Activated T-cell treated with anti-CD3 and anti-CD28 coated beads, Interleukin-2, amount 50 U/mL, for 72 hours (primary cell): ENCODE measurements at places on chromosomes 4 and X.
A peak's percentile ranks its signal among the peaks of the same experiment; 100 is the strongest.

GRCh38 chr4:82398263-82398662, 24.5 kb upstream of the HNRNPD start:
- DNase-seq, result no peak

DNA sequence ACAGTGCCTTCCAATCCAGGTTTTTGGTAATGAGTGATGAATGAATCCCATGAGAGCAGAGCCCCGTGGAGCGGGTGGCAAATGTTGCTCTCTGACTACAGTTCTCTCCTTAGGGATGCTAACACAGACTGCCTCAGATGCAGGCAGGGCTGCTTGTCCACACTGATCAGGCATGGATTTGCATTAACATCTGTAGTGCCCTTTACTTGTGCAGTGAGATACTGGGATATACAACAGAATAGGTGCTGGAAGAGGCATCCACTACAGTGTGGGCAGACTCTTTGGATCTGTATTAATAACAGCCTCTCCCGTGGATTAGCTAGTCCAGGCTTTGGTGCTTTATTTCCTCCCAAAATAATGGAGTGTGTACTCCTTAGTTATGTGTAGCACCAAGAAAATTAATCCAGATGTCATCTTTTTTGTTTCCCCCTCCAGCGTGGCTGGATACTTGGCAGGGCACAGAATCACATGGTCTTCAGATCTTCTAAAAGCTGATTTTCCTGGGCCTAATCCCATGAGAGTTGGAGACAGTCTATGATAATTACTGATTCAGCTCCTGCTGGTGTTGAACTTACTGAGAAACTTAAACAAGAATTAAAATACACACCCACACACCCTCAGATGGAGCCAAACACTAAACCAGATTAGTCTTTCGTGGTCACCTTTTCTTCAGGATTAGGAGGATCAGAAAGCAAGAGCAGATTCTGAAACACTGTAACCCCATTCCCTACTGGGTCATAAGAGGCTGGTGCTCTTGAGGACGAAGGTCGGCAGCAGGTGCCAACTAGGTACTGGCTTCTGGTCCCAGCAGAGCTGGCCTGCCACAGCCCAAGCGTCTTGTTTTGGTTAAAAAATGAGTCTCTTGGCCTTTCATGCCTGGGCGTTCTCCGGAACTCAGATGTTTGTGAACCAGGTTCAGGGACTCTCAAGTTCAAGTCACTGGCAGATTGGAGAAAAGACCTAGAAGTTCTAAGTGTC, 23.1 kb upstream of the NAP1L5 start:
- no peak for DNase-seq

DNA sequence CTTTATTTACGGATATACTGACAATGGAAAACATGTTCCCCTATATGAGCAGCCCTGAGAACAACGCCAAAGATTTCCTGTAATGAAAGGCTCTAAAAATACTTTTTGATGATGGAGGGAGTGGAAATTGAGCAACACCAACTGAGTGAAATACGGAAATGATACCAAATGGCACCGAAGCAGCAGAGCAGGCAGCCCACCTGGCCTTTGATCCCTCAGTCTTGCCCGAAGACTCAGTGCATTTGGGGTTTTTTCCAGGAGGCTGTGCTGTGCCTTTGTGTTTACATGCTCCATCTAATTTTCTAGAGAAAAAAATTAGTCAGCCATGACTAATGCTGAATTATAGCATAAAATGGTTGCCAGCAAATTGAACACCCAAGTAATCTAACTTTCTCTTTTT, 169.9 kb upstream of the RBPJ start:
- DNase-seq, result peak; percentile 55

DNA sequence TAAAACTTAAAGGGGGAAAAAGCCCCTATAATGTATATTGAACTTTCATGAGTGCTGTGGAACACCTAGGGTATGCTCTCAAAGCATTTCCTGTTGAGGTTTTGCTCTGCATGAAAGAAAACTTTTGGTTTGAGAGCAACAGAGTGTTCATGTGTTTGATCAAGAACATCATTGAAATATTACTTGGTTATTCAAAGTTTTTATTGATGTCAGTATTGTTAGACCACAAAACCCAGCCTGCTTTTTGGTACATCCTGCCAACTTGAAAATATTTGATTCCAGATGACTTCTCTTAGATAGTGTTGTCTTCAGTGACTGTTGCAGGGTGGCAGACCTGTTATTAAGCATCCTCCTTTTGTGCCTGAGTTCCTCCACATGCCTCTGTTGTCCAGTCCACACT, 68.0 kb downstream of the N4BP2 start:
- no peak for DNase-seq

- no peak for DNase-seq
These were observed 27.5 kb downstream of the SETD7 start for GRCh38 chr4:139528377-139529005.

- DNase-seq, result no peak
These were observed 1141.1 kb downstream of the STIM2 start for GRCh38 chr4:28001698-28002097.

- no peak for DNase-seq
These were observed 88.6 kb downstream of the IRF2 start for GRCh38 chr4:184385705-184386141.

DNA sequence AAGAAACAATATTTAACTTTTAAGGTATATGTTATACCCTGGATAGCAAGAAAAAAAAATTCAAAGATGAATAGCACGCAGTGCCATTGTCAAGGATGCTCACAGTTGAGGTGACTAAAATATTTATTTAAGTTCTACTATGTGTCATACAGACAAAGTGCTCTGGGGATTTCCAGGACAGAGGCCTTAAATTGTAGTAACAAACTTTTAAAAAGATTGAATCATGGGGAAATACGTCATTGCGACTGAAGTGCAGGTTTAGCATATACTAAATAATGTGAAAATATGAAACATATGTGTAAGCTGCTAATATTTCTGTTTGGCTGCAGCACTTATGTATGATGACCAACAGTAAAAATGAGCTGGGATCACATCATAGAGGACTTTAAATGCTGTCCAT, 748.0 kb upstream of the PCDH7 start:
- DNase-seq, result no peak
